ENCODE measurements at places on chromosomes 7 and 10.

DNA sequence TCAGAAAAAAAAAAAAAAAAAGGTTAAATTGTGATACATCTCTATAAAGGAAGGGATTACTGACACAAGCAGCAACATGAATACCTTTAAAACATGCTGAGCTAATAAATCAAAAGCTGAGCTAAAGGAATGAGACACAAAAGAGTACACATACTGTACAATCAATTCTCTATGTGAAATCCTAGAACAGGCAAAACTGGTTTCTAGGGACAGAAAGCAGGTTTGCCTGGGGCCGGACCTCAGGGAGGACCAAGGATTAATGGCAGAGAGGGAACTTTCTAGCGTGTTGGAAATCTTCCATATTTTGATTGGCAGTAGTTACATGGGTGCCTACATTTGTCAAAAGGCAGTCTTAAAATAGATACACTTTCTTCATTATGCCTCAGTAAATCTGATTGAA is 52.5 kb downstream of the KLRG2 start:
- no peak for DNase-seq

DNA sequence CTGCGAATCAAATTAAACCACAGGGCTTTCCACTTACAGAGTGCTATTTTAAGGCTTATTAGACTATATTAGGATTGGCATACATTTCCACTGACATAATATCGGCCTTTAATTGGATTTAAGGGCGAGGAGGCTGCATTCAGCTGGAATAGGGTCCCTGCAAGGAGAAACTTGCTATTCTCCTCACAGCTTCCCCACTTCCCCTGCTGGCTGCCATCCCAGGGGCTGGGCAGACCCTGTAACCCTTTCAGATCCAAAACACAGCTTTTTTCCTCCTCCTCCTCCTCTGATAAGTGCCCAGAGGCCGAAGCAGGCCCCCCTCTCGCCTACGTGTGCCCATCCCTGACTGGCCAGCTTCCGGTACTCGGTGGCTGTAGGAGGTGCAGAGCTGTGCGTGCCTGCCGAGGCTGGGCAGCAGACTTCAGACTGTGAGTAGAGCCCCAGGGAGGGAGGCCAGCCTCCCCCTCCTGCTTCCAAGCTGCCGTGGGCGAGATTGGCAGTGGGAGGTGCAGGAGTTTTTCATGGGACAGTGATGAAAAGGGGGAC is 224.2 kb downstream of the PLXNA4 start:
- DNase-seq: no peak

- DNase-seq: no peak
Measured at GRCh38 chr10:10462151-10462941, 555.3 kb upstream of the CELF2 start.

- no peak for DNase-seq
Measured at GRCh38 chr7:49389871-49390479, 383.5 kb upstream of the VWC2 start.

DNA sequence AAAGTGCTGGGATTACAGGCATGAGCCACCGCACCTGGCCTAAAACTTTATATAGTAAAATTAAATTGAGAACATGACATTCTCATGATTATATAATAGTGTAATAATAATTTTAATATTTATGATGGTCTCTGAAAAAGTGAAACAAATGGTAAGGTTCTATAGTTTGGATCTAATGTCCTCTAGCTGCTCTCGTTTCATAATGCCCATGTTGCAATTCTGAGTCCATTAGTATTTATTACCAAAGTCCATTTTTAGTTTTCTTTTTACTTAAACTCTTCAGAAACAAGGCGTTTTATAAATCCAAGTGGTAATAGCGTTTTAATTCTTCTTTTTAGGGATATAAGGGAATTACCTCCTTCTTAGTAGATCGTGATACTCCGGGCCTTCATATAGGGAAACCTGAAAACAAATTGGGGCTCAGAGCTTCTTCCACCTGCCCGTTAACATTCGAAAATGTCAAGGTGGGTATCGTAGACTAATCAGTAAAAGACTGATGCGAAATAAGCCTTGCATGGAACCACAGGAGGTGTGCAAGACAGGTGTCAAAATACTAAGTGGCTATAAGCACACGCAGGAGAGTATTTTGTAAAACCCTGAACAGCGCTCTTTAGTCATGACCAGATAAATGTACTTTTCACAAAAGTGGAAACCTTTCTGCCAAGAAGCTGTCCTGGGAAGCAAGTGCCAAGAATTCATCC is 34.1 kb downstream of the ACADSB start:
- DNase-seq: no peak

- no peak for DNase-seq
Measured at GRCh38 chr10:73307203-73307800, 51.4 kb downstream of the CFAP70 start.

DNA sequence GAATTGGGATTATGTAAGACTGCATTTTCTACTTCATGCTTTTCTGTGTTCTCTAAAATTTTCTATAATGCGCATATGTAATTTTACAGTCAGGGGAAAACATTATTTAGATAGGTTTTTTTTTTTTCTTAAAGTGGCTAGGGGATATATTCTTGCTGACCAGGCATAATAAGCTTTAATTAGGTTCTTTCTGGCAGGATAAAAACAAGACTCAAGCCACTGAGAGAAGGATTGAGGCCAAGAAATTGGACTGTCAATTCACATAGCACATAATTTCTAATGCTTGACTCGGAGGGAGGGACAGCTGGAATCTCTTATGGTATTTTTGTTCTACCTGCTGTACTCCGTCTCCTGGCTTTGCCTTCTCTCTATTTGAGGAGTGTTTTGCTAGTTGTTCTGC is 119.8 kb upstream of the NPVF start:
- no peak for DNase-seq

DNA sequence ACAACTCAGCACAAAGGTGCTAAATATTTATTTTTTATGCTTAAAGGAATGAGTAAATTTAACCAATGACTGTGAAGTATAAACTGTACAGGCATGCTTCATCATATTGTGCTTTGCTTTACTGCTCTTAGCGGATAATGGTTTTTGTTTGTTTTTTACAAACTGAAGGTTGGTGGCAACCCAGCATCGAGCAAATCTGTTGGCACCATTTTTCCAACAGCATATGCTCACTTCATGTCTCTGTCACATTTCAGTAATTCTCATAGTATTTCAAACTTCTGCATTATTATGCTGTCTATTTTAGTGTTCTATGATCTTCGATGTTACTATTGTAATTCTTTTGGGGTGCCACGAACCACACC is 22.8 kb downstream of the BRAF start:
- no peak for DNase-seq

DNA sequence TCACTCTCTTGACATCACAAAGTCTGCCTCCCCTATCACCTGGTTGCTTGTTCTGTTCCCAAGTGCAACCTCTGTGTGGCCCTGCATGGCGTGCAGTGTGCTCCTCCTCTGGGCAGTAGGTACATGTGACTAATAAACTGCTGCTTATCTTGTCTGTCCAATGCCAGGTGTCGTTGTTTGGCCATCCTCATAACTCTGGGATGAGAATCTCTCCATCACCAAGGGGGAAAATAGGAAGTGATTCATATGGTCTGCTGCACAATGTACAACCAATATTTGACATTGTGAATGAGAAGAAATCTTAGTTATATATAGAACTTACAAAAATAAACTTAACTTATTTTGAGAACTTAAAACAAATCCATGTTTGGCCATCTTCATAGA is 135.2 kb downstream of the INHBA start:
- DNase-seq: no peak

DNA sequence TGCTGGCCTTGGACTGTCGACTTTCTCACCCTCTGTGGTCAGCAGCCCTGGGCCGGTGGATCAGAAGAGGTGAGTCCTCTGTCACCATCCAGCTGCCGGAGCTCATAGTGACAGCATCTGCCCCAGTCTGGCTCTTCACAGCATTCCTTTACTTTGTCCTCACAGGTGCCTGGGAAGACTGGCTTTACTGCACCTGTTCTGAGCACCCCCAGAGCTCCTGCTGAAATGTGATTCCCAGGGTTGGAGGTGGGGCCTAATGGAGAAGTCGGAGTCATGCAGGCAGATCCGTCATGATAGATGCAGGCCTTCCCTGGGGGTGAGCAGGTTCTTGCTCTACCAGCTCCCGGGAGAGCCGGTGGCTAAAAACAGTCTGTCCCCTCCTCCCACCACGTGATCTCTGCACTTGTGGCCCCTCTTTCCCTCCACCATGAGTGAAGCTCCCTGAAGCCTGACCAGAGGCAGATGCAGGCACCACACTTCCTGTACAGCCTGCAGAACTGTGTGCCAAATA is 171.5 kb downstream of the ZMYND11 start:
- no peak for DNase-seq

- no peak for DNase-seq
Measured at GRCh38 chr7:66837007-66837406, 84.0 kb upstream of the TMEM248 start.

DNA sequence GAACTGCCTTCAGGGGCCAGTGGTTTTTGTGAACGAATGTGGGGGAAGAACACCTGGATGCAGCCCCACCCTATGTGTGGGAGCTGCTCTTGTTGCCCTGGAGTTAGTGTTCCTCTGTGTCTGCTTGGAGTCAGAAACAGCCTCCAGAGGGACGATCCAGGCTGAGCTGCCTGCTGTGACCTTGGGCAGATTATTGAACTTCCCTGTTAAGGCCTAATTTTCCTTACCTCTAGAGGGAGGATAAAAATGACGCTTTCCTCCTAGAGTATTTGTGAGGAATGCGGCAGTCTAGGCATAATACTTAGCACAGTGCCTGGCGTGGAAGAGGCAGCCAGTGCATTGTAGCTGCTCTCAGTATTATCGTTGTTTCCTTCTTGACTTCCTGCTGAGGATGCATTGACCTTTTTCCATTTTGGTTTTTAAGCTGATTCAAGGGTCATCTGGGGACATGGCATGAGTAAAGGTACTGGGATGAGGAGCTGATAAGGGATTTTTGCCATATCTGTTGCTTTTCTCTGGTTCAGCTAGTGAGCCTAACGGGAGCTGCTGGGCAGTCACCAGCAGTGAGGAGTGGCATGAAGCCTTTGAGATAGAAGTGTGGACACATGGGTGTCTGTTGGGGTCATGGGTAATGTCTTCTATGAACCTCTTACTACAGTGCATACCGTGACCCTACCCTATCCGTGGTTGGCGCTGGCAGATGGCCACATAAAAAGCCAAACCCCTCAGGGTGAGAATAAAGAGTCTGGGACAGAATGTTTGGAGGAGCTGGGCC is 6.4 kb downstream of the ZFYVE27 start:
- no peak for DNase-seq

DNA sequence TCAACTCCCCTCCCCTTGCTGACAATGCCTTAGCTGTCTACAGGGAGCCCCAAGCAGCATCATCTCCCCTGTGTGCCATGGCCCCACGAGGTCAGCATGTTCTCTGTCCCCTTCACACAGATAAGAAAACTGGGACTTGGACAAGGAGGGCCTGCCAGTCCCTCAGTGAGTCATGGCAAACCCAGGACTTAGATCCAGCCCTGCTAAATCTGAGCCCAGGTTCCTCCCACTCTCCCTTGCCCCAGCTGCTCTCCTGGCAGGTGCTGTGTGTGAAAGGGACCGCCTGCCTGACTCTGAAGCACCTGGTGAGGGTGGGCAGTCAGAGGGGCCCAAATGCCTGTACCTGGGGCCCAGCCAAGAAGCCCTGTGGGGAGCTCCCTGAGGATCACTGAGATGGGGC is 7.4 kb downstream of the CRHR2 start:
- DNase-seq: no peak

- DNase-seq: no peak
Measured at GRCh38 chr10:126470991-126471390, 82.7 kb upstream of the ADAM12 start.

- DNase-seq: no peak
Measured at GRCh38 chr10:35638101-35638500, 4.0 kb downstream of the FZD8 start.

- DNase-seq: no peak
Measured at GRCh38 chr7:100545360-100546128, 6.5 kb downstream of the AGFG2 start.

DNA sequence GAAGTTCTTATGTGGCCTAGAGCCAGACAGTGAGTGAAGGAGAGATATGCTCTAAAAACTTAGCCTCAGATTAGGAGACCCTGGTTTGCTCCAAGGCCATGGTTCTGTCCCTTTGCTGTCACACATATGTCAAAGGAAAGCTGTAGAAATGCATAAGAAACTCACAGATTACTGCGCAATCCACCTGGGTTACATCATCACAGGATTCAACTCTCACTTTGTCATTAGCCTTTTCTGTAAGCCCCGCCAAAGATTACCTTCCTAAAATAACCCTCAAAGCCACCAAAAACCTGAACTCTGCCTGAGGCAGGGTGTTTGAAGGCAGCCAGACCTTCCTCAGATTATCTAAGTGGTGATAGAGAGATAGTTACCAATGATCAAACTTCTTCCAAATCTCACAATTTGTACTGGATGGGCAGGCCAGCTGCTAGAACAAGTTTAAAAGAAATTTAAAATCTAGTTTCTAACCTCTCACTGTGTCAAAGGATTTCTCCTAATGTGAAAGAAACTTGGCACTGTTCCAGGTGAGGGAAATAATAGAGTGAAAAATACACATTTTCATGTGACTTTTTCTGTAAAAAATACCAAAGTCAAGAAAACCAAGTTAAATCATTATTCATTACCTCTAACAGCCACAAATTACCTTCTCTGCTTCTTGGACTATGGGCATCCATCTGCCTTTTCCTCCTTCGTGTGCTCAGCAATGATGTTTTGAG is 567.2 kb downstream of the SUGCT start:
- DNase-seq: no peak

DNA sequence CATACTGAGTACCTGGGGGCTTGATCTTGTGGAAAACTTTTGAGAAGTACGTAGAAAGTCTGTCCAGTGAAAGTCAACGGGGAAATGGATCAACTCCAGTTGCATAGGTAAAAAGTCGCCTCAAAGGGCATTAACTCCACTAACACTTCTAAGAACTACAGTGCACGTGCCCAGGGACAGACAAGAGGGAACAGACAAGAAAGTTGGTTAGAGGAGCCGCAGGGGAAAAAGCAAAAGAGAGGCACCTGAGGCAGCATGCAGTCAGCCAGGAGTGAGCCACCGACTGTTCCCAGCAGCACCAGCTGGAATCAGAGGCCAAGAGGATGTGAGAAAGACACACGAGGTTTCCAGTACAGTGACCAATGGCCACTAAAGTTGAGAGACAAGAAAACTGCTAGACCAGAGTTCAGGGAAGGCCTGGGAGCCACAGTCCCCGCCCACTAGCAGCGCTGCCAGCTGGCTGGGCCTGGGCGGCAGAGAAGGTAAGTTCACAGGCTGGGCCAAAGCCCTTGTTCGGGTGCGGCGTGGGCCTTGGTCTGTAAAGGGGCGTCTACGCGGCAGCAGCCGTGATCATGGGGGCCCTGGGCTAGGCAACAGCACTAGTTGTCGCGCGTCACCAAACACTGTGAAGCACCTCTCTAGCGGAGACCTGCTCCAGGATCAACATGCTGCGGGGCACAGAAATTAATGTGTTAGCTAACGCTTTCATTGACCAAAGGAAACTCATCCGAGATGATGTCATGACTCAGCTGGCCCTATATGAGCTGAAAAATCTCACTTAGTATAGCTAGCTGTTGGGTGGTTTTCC is 14.0 kb downstream of the ITGB1 start:
- DNase-seq: no peak

All from stimulated activated CD4-positive, alpha-beta T cell treated with anti-CD3 and anti-CD28 coated beads, TNF-alpha, amount 100 ng/mL, for 4 hours (primary cell).